ENCODE measurements at places on chromosomes 7 and 10.

DNA sequence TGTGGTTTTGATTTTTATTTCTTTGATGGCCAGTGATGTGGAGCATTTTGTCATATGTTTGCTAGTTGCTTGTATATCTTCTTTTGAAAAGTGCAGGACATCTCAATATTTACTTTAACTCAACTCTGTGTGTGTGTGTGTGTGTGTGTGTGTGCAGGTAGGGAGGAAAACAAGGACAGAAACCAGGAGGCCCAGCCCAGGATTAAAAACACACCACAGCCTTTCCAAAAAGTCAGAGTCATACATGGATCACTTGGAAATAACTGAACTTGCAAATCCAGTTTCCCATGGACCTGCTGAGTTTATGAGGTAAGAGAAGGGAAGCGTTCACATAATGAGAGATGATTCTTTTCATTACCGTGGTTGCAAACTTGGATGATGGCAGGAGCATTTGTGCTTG is 189.9 kb upstream of the LYZL1 start:
- no peak for DNase-seq

DNA sequence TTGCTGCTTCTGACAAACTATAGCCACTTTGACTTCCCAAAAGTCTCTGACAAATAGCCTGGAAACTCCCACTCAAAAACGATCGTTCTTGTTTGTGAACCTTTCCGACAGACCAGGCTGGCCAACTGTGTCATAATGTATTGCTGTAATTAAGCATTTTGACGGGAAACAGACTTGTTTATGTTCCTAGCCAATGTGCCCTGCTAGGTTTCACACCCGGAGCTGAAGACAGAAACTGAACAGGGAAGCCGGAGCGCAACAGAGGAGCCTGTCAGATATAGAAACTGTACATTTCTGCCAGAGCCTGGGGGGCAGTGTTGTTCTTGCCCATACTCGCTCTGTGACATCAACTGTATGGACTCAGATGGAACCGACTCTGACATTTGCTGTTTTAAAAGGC is 55.3 kb upstream of the C7orf33 start:
- DNase-seq, result peak; percentile 96

GRCh38 chr10:30781670-30782121 is 152.1 kb upstream of the LYZL2 start:
- no peak for DNase-seq

GRCh38 chr7:142808802-142809583 is 38.2 kb downstream of the PRSS2 start:
- DNase-seq, result no peak

DNA sequence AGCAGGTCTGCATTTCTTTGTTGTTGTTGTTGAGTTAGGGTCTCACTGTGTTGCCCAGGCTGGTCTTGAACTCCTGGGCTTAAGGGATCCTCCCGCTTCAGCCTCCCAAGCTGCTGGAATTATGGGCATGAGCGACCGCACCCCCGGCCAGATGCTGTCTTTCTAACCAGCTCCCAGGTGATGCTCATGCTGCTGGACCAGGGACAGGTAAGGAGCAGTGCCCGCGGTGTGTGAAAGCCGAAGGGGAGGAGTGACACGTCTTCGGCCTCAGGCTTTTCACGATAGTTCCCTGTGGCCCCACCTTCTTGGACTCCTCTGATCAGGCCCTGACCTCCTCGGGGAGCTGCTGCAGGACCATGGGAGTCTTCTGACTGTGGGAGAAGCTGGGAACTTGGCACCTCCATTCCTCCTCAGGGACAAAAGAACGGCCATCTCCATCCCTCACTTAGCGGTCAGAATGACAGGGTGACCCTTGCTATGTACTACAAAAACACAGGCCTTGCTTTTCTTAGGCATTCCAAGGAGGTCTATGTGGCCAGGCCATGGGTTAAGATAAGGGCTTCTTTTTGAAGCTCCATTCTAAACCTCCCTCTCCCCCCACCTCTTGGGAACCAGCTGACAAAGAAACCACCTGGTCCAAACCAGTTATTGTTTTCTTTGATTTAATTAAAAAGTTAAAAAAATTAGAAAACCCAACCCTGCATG is 5.5 kb downstream of the SFRP5 start:
- no peak for DNase-seq

- DNase-seq, result peak; percentile 23
Observed at GRCh38 chr10:34185998-34186397, 629.1 kb downstream of the PARD3 start.

- no peak for DNase-seq
Observed at GRCh38 chr10:43198682-43199005, 60.4 kb downstream of the CSGALNACT2 start.

- no peak for DNase-seq
Observed at GRCh38 chr7:115779561-115779960, 251.0 kb downstream of the TFEC start.

- DNase-seq, result peak; percentile 68
Observed at GRCh38 chr10:97278491-97278989, 13.9 kb downstream of the ARHGAP19 start.

- DNase-seq, result no peak
Observed at GRCh38 chr10:34906067-34906965, 91.2 kb upstream of the PARD3 start.

GRCh38 chr7:18580950-18581349 is 85.4 kb downstream of the HDAC9 start:
- no peak for DNase-seq

GRCh38 chr10:23870651-23871610 is 338.0 kb upstream of the KIAA1217 start:
- no peak for DNase-seq

DNA sequence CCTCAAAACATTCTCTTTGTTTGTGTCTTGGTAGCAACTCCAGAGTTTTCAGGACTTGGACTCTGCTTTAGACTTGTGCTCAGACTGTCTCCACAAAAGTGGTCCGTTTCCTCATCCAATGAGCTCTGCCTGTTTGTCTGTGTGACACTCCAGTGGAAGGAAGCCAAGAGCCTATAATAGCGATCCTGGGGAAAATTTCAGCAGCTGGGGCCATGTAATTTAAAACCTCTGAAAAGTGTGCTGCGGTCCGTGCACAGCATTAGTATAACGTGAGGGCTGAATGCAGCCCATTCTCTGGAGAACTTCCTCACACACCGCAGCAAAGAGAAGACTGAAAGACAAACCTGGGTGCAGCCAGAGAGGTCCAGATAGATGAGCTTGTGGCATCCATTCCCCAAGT is at the start of gene LRRC17:
TSS of gene LRRC17 (plus strand) at position 259 of the 400 bp plus-strand sequence. CDS start 20,914 bp downstream, outside the sequence.
- no peak for DNase-seq

- no peak for DNase-seq
Observed at GRCh38 chr10:99433378-99434020, 3.1 kb upstream of the GOT1 start.

- DNase-seq, result no peak
Observed at GRCh38 chr7:117017017-117017451, 63.7 kb downstream of the ST7 start.

GRCh38 chr7:55375237-55375636 is 10.1 kb downstream of the LANCL2 start:
- no peak for DNase-seq

GRCh38 chr10:23715363-23715762 is 276.5 kb downstream of the OTUD1 start:
- DNase-seq, result no peak

DNA sequence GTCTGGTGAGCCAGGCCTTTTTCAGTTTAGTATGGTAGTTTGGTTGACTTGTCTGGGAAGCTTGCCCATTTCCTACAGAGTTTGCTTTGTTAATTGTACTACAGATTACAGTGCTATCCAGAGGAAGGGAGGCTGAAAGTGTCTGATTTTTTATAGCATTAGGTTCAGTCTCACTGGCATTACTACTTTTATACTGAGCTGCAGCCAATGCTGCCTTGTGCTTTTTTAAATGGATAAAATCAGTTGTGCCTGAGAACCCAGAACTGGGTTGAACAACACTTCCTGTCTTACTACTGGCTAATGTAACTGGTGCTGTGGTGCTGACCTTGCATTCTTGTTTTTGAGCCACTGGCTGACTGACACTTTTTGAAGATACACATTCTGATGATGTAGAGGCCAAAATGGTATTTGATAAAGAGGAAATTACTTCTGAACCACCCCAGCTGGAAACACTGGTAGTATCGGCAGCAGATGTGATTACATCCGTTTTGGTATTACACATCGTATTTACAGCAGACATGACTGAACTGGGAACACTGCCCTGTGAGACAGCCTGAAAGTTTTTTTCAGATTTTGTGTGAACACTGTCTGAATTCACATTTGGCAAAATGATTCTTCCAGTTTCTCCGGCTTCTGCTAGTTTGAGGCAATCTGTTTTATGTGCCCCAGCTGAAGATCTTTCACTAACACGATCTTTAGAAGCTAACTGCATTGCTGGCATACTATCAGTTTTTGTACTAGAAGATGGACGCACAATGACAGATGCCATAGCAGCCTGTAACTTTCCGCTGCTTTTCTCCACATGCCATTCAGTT is 74.1 kb downstream of the NRBF2 start:
- DNase-seq, result peak; percentile 72

DNA sequence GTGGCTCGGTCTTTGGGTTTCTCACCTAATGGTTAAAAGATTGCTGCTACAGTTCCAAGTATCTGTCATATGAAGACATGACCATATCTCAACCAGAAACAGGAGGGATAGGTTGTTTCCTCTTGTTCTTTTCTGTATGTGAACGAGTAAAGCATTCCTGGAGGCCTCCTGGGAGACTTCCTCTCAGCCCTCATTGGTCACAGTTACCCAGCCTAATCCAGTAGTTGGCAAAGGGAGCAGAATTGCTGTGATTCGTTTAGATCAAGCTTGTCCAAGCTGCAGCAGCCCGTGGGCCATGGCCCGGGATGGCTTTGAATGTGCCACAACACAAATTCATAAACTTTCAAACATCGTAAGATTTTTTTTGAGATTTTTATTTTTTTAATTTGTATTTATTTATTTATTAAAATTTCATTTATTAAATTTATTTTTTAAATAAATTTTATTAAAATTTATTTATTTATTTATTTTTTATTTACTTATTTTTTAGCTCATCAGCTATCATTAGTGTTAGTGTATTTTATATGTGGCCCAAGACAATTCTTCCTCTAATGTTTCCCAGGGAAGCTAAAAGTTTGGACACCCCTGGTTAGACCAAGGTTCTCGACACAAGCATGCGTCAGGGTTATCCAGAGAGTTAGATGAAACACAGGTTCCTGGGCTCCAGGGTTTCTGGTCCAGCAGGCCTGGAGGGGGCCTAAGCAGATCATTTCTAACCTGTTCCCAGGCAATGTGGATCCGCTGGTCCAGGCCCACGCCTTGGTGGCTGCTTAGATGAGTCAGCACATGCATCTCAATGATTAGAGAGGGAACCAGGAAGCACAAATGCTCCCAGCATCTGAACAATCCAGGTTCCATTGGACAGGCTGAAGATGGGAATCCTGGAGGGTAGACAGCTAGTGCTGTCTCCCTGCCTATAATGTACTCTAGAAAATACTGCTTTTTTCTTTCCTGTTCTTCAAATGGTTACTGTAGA is 25.6 kb downstream of the CDC123 start:
- DNase-seq, result no peak

DNA sequence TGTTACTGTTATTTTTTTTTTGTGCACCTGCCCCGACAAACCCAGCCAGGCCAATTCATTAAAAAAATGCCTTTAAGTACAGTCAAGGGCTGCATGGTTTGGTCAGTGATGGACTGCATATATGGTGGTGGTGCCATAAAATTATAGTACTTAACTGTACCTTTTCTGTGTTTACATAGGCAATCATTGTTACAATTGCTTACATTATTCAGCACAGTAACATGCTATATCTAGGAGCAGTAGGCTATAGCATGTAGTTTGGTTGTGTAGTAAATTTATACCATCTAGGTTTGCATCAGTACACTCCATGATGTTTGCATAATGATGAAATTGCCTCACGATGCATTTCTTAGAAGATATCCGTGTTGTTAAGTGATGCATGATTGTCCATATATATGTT is 58.0 kb downstream of the STK31 start:
- DNase-seq, result no peak

DNA sequence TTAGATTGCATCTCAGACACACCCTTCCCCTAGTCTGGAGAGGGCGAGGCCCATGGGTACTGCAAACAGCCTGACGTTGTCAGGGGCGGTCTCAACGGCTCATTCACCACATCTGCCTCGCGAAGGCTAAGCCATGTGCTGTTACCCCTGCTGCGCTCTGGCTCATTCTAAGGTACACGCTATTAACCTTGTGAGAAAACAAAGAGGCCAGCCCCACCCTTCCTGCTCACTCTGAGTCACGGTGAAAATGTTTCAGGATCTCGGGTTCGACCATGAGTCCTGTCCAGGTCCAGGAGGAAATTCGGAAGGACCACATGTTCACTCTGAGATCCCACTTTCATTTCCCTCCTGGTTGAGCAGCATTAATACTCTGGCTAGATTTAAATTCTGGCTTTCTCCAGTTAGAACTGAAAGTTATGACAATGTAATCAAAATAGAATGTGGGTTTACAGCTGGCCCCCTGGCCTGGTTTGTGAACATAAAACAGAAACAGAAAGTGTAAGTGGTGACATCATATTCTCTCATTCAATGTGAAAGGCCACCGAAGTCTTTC is 55.2 kb downstream of the EGFR start:
- peak; percentile 3 for DNase-seq

All from suppressor macrophage treated with lipopolysaccharide for 4 hours (primary cell).